Stimulated activated CD8-positive, alpha-beta memory T cell treated with anti-CD3 and anti-CD28 coated beads, Interleukin-15, amount 100 ng/mL, for 24 hours (primary cell): ENCODE measurements at places on chromosomes 4 and X.

DNA sequence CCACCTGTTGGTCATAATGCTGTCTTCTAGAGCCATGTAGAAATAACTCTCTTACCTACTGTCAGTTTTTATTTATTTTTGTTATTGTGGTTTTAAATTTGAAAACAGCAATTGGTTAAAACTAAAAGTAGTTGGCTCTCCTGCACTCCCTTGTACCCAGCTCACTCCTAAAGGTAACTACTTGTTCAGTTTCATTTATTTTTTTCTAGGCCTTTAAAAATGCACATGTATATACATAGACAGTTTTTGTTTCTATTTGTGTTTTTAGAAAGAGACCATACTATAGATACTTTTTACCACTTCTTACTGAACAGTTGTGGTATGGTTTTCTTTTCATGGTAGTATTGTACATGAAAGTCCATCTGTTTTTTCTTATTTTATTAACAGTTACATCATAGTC is 16.8 kb downstream of the SMAD1 start:
- DNase-seq = no peak

- DNase-seq = no peak
These were observed 92.2 kb downstream of the DCHS2 start for GRCh38 chr4:154399259-154399974.

- no peak for DNase-seq
These were observed 27.5 kb upstream of the OTUD4 start for GRCh38 chr4:145207934-145208333.

DNA sequence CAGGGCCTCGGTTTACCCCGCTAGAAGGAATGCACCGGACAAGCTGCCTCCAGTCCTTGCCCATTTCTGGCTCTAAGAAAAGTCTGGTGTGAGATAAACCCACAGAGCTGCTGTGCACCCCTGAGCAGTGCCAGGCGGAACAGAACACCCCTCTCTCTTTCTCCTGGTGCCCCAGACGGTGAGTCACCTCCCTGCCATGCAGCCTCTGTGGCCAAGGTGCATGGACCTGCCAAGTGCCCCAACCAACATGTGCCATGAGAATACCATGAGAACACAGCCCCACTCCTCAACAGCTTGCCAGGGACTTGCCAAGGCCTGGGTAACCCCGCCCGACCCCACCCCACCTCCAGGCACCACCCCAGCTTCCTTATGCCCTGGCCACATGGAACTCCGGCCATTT is 47.7 kb upstream of the MAN2B2 start:
- no peak for DNase-seq

GRCh38 chr4:55001538-55001937 is 123.9 kb downstream of the KDR start:
- no peak for DNase-seq

GRCh38 chr4:182111586-182111985 is 131.6 kb upstream of the TENM3 start:
- DNase-seq = no peak

DNA sequence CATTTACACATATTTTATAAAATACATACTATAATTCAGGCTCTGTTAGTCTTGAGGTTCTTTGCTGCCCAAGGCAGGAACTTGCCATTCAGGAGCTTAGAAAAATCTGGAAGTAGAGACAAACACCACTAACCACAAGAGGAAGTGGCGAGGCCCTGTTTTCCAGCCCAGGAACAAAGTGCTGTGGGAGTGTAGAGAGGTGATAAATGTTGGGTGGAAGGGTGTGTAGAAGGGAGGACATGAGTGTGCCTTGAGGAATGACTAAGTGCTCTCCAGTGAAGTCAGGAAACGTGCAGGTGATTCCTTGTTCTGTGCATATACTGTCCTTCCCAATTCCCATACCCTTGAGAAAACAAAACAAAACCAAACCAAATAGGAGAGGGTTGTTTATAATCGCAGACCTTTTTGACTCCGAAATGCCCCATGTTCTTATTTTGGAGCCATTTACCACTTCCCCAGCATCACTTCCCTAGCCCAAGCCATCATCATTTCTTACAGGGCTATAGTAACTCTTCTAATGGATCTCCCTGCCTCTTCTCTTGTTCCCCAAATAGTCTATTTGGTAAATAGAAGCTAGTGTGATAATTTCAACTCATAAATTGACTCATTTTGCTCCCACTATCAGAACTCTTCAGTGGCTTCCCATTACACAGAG is 83.2 kb downstream of the GPAT3 start:
- no peak for DNase-seq

DNA sequence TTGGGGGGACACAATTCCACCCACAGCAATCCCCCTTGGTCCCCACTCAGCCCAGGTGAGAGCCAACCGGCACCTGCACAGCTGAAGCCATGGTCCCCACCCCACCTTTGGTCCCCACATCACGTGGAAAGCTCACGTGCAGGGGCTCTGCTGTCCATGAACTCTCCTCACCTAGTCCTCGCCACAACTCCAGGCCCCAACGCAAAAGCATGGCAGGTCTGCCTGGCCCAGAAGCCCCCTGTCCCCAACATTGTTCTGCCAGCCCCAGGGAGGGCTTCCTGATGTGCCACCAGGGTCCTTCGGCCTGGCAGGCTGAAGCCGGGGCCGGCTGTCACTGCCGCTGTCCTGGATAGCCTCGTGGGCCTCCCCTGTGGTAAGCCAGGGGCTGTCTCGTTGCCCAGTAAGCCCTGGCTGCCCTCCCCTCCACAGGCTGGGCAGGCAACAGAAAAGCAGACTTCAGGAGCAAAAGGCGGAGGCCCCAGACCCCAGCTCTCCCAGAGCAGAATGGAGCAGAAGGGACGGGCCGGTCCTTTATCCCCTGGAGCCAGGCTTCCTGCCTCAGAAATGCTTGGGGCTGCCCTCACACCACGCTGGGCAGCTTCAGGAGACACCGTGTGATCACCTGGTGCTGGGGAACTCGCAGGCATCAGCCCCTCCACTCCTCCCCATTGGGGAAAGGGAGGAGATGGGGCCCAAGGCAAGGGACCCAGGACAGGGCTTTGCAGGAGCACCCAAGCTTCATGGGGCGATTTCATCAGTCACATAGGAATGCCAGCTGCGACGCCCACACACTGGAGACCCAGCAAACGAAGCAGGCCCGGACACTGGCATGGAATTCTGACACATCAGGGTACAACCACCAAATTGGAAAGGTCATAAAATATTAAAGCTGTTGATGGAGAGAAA is 103.7 kb downstream of the ADRA2C start:
- DNase-seq = no peak

- DNase-seq = no peak
These were observed 27.6 kb downstream of the PHEX start for GRCh38 chrX:22059775-22060174.

DNA sequence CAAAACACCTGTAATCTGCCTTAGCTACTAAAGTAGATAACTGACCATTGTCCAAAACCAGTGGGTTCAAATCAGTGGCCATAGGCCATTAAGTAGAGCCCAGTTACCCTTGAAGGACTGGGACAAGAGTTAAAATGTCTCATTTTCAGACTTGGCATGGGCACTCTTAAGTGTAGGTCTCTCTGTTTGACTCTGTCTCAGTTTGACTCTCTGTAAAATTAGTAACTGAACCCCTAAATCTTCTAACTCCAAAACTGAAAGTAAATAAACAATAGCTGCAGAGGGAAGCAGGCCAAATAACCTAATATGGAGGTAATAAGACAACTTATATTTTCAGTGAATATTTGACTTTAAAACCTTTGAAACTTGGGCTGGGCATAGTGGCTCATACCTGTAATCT is 89.1 kb downstream of the SLC16A2 start:
- no peak for DNase-seq
